ENCODE measurements at places on chromosomes 11 and 22.

DNA sequence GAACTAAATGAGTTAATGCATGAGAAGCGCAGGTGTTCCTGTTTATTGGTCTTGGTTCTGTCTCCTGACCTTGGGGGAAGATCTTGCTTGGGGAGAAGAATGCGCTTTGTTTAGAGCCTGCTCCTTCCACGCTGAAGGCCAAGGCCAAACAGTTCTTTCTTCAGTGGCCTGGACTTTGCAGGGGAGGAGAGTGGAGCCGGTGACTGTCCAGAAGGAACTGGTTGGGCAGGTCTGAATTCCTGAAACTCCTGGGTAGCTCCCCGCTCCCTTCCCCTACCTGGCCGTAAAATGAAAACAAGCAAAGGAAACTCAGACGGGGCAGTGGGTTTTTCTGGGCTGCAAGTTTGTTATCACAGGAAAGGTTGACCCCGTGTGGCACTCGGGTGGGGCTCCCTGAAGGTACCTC lies 3.6 kb downstream of the ARHGAP8 start:
- DNase-seq: no peak

DNA sequence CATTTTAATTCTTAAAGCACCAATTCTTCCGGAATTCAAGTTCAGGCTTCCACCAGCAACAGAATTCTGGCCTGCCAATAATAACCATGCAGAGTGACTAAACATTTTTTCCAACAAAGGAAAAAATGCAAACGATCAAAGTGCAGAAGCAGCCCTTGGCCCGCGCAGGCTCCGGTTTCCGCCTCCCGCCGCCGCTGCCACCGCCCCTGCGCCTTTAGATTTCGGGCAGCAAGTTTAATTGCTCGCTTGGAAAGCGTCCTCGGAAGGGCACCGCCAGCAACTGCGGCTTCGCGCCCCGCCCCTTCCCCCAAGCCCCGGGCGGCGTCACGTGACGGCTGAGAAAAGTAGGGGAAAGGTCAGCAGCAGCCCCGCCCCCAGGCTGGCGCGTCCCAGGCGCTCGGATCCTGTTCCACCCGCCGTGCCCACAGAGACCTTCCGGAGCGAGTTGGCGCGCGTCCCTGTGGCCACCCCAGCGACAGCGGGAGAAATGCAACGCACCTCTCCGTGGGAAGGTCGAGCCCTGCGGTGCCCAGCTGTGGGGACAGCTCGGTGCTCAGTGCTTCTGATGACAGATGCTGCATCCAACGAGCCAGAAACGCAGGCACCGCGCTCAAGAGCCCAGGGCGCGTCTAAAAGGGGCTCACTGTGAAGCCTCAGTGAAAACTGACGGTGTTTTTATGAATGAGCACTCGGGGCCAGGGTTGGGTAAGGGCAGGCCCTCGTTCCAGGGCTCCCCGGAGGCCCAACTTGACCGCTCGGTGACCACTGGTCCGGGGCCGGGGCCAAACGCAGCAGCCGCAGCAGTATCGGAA lies 2.5 kb downstream of the CPT1A start:
- DNase-seq: peak; percentile 85

DNA sequence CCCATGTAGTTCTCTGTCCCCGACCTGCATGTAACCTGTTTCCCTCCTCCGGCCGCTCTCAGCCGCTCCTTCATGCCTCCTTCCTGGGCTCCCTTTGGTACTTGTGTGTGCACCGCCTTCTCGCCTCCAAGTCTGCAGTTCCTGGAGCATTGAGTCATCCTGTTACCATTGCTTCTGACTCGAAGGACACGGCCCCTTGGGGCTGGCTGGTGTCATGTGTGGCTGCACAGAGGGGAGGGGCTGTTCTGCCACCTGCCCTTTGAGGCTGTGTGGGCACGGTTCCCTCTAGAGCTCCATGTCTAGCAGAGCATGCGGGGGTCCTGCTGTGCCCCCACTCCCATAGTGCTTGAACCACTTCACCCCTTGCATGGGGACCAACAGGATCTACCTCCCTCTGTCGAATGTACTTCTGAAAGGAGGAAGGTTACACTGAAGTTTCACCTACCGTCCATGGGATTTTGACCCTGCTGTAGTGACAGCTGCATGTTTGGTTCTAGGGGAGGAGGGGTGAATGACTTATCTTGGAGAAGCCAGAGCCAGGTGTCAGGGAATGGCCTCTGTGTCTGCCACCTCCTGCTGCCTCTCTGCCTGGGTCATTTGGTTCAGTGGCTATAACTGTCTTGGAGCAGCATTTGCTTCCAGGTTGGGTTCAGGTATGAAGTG lies 39.6 kb downstream of the BCR start:
- DNase-seq: peak; percentile 41

GRCh38 chr11:116976941-116977570 lies 121.2 kb downstream of the SIK3 start:
- no peak for DNase-seq

- no peak for DNase-seq
These were observed 52.9 kb downstream of the TIMP3 start for GRCh38 chr22:32854351-32854804.

- no peak for DNase-seq
These were observed 3.2 kb upstream of the PTDSS2 start for GRCh38 chr11:446891-447290.

DNA sequence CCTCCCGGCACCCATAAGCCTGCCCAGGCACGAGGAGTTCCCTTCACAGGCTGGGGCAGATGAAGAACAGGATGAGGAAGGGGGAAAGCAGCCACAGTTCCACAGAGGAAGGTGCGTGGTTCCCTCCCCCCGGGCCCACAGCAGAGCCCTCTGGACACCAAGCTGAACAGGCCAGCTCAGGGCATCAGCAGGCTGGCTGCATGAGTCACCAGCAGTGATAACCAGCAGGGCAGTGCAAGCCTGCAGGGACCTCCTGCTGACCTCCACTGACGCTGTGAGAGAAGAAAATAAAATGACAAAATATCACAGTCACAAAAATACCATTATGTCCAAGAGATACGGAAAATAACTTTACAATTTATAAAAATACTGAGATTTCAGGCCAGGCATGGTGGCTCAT lies 11.5 kb downstream of the RTL6 start:
- no peak for DNase-seq

- DNase-seq: no peak
These were observed 1.2 kb downstream of the KIRREL3 start for GRCh38 chr11:126999366-126999765.

- no peak for DNase-seq
These were observed 150.8 kb upstream of the RAG2 start for GRCh38 chr11:36748836-36749235.

- DNase-seq: no peak
These were observed 45.0 kb downstream of the CBL start for GRCh38 chr11:119251114-119251513.

GRCh38 chr11:121754598-121754997 lies 301.8 kb upstream of the SORL1-AS1 start:
- DNase-seq: no peak

- DNase-seq: no peak
These were observed 18.0 kb downstream of the ACRV1 start for GRCh38 chr11:125662689-125663088.

GRCh38 chr11:79110321-79110720 lies 330.5 kb downstream of the TENM4 start:
- no peak for DNase-seq

- DNase-seq: no peak
These were observed 27.2 kb downstream of the IGSF9B start for GRCh38 chr11:133929401-133930052.

GRCh38 chr11:48111891-48112290 lies 104.7 kb upstream of the OR4B1 start:
- no peak for DNase-seq

- no peak for DNase-seq
These were observed 9.4 kb downstream of the SPATA19 start for GRCh38 chr11:133835593-133836548.

GRCh38 chr11:15590132-15590531 lies 475.4 kb downstream of the INSC start:
- DNase-seq: no peak

- no peak for DNase-seq
These were observed 49.4 kb downstream of the GALNT18 start for GRCh38 chr11:11572386-11572785.

DNA sequence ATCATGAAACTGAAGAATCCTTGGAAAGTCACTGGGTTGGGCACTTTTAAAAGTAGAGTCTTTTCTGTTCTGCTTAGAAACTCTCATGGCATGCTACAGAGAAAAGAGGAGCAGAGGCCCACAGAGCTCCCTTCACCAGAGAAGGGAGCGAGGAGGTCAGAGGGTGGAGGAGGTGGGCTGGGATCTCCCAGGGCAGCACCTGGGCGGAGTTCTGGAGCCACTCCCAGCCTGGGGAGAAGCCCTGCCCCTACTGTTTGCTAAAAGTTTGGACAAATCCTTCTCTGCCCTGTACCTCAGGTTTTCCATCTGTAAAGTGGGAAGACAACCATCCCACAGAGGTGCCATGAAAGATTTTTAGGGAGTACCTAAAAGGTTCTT lies 299.1 kb downstream of the KIRREL3 start:
- no peak for DNase-seq

DNA sequence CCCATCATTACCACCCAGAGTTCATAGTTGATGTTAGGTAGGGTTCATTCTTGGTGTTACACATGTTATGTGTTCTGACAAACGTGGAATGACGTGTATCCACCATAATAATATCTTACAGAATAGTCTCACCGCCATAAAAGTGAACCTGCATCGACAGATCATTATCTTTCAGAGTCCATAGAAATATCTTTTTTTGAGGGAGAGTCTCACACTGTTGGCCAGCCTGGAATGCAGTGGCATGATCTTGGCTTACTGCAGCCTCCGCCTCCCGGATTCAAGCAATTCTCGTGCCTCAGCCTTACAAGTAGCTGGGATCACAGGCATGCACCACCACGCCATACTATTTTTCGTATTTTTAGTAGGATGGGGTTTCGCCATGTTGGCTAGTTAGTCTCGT lies 113.9 kb downstream of the BCR start:
- no peak for DNase-seq

DNA sequence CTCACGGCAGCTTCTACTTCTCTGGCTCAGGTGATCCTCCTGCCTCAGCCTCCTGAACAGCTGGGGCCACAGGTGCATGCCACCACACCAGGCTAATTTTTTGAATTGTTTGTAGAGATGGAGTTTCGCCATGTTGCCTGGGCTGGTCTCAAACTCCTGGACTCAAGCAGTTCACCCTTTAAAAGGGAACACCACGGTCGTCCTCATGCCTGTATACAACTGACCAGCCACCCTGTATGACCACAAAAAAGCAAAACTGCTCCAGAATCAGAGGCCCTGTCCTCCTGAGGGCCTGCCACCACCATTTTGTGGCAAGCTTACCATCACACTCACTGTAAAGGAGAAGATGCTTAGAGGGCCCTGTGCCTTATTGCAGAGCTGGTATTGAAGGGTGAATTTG lies 2.2 kb downstream of the GLB1L3 start:
- DNase-seq: no peak

DNA sequence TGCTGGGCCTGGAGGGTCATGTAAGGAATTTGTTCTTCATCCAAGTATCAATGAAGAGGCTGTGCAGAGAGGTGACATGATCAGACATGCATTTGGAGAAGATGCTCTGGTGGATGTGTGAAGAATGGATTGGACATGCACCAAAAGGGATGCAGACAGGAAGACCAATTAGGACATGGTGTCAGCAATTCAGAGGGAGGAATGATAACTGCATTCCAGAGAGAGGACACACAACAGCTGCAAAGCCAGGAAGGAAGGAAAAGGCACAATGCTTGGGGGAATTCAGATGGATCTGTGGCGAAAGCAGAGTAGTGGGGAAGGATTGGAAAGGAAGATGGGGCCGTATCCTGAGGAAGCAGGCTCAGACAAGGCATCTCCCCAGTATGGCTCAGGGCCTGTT lies 5.2 kb upstream of the ARRB1 start:
- DNase-seq: no peak

GRCh38 chr11:34731603-34732002 lies 110.7 kb downstream of the EHF start:
- DNase-seq: no peak

DNA sequence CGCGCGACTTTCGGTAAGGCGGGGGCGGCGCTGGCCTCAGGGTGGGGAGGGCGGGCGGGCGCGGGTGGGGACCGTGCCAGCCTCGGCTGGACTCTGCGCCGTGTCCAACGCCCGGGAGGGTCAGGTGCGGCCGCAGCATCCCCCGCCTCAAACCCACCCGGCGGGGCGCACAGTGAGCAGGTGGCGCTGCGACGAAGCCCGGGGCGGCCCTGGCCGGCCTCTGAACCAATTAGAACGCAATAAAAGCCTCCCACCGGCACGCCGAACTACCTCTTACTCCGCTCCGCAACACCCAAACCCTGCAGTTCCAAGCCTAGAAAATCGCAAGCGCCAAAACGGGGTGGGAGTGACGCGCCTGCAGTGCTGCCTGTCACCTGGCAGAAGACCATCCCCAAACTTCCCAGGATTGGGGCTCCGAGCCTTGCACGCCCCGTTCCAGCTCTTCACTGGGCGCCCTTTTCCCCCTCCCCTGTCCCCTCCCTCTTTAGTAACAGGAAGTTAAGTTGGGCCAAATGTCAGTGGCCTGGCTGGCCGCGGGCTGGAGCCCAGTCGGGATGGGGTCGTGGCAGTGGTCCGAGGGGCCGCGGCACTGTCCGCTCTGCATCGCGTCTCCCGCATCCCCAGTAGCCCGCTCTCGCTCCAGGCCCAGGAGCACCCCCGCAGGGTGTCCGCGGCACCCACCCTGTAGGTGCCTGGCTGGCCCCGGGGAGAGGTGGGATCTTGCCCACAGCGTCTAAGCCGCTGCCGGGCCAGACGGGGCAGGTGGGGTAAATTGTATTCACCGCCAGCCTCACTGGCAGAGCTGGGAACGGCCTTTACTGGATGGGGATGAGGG lies 541 bp downstream of the MICAL2 start:
- no peak for DNase-seq

- DNase-seq: no peak
These were observed 34.3 kb downstream of the TSPAN18 start for GRCh38 chr11:44760917-44761550.

DNA sequence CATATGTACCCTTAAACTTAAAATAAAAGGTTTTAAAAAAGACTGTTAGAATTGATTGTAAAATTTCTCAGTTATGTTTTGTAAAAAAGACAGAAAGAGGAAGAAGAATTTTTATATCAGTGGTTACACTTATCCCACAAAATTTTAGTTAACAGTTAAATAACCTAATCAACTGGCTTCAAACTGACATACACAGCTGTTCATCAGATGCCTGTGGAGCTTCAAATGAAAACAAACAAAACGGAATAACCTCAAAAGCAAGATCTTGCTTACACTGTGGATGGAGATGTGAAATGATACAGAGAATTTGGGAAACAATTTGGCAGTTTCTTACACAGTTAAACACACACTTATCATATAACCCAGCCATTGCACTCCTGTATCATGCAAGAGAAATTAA lies 521.0 kb downstream of the ETS1 start:
- DNase-seq: no peak
